ENCODE measurements at places on chromosomes 4 and X. TPM values are rescaled to one million over a fixed set of nuclear protein-coding genes. Genes with fewer than 3 reads are reported as not detected.

GRCh38 chrX:118632862-118633261, 94.5 kb upstream of the IL13RA1 start:
- no peak overlapping the region for H3K4me3 ChIP-seq
- H3K27me3 ChIP-seq = no peaks in the 10 kb centered on the region
- no peak for DNase-seq
- H3K36me3 ChIP-seq = peaks cover 3% of the 10 kb centered on the region
- no peaks in the 10 kb centered on the region for H3K4me1 ChIP-seq

DNA sequence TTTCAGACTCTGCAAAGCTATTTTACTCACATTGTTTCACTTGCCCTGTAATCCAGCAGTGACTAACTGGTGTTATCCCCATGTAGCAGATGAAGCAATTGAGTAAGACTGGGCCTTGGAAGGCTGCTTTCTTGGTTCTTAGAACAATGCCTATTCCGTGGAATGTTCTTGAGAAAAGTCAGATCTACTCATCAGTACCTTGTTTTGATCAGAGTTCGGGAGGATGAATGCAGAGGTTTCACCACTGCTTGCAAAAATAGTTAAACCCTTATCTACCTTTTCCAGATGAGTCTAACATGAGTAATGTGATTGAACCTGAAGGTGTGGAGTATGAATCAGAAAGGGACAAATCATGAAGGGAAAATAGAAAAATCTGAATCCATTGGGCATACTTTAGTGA, 1.8 kb downstream of the MAOB start:
- H3K27me3 ChIP-seq = peaks cover 27% of the 10 kb centered on the region
- H3K27ac ChIP-seq = no peak overlapping the region
- no peaks in the 10 kb centered on the region for H3K4me1 ChIP-seq
- DNase-seq = no peak
- H3K4me3 ChIP-seq = no peak overlapping the region
- H3K36me3 ChIP-seq = no peaks in the 10 kb centered on the region

- H3K4me1 ChIP-seq = peaks cover 80% of the 10 kb centered on the region
- H3K27me3 ChIP-seq = no peaks in the 10 kb centered on the region
- no peak overlapping the region for H3K27ac ChIP-seq
- no peaks in the 10 kb centered on the region for H3K36me3 ChIP-seq
Measured at GRCh38 chr4:98586962-98587354, 71.5 kb downstream of the TSPAN5 start.

DNA sequence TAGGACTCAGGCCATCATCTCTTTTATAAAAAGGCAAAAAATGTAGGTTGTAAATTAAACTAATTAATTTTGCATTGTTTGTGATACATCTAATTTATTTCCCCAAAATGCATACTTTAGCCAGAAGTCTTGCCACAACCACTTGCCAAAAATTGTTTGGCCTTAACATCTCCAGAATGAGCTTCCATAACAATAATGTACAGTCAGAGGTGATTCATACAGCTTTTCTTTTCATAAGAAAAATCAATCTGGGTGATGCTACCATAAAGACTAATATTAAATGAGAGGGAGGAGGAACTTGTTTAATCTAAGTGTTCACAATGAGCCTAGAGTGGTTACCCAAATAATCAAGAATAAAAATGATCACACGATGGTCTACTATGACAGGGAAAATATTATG, 59.3 kb downstream of the AMMECR1 start:
- H3K36me3 ChIP-seq = no peaks in the 10 kb centered on the region
- H3K27me3 ChIP-seq = no peaks in the 10 kb centered on the region
- H3K4me3 ChIP-seq = no peak overlapping the region
- no peaks in the 10 kb centered on the region for H3K4me1 ChIP-seq
- no peak for DNase-seq
- no peak overlapping the region for H3K27ac ChIP-seq

GRCh38 chr4:133997436-133997835, 204.2 kb downstream of the PABPC4L start:
- H3K27ac ChIP-seq = no peak overlapping the region
- H3K27me3 ChIP-seq = no peaks in the 10 kb centered on the region
- H3K4me3 ChIP-seq = no peak overlapping the region
- no peaks in the 10 kb centered on the region for H3K36me3 ChIP-seq
- DNase-seq = no peak
- H3K4me1 ChIP-seq = no peaks in the 10 kb centered on the region

GRCh38 chrX:8364369-8365141, 100.1 kb upstream of the VCX3B start:
- H3K4me3 ChIP-seq = no peak overlapping the region
- H3K27ac ChIP-seq = no peak overlapping the region
- H3K27me3 ChIP-seq = no peaks in the 10 kb centered on the region
- no peaks in the 10 kb centered on the region for H3K36me3 ChIP-seq
- no peaks in the 10 kb centered on the region for H3K4me1 ChIP-seq
- peak; percentile 68 for DNase-seq

DNA sequence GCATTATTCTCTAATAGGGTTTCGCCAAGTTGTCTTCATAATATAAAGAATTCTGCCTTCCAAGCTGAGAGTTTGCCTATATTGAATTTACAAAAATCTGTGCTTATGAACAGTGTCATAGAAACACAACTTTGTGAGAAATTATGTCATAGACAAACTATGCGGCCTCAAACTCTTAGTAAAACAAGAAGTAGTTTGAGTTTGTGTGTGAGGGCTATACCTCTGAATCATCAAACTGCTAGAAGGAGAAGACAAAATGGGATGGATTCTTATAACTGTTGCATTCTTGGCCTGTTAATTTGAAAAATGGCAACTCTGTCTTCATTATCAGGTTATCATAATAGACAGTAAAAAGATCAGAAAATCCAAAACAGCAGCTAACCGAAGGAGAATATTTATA, 46.1 kb upstream of the NAP1L5 start:
- H3K27ac ChIP-seq = no peak overlapping the region
- H3K4me1 ChIP-seq = no peaks in the 10 kb centered on the region
- H3K36me3 ChIP-seq = peaks cover 5% of the 10 kb centered on the region
- H3K27me3 ChIP-seq = no peaks in the 10 kb centered on the region
- no peak for DNase-seq

- peaks cover 21% of the 10 kb centered on the region for H3K4me1 ChIP-seq
- DNase-seq = no peak
- H3K36me3 ChIP-seq = no peaks in the 10 kb centered on the region
- H3K27me3 ChIP-seq = no peaks in the 10 kb centered on the region
- H3K27ac ChIP-seq = no peak overlapping the region
Measured at GRCh38 chr4:159600061-159600460, 497.2 kb downstream of the RAPGEF2 start.

GRCh38 chrX:38664285-38664684, 102.9 kb downstream of the TSPAN7 start:
- peak; percentile 58 for DNase-seq
- H3K4me1 ChIP-seq = no peaks in the 10 kb centered on the region
- no peaks in the 10 kb centered on the region for H3K27me3 ChIP-seq
- H3K27ac ChIP-seq = no peak overlapping the region
- no peaks in the 10 kb centered on the region for H3K36me3 ChIP-seq

DNA sequence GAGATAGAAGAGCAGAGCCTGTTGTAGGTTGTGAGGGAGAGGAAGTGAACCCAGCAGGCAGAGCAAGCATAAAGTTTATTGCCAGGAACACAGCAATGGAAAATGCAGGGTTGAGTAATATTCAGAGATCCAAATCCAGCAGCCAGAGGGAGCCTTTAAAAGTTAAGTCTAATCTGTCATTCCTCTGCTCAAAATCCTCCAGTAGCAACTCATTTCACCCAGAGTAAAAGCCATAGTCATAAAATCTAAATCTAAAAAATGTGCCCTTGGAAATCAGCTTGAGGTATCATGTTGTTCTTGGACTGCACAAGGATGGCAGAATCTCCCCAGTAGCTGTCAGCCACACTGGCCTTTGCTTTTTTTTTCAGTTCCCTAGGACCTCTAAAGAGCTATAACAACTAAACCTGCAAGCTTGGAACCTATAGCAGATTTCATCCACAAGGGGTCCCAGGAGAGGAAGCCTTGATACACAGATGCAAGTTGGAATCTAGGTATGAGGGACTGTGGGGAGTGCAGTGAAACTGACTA, 62.9 kb upstream of the FRAS1 start:
- H3K27me3 ChIP-seq = no peaks in the 10 kb centered on the region
- H3K4me3 ChIP-seq = no peak overlapping the region
- no peaks in the 10 kb centered on the region for H3K36me3 ChIP-seq
- no peak overlapping the region for H3K27ac ChIP-seq

DNA sequence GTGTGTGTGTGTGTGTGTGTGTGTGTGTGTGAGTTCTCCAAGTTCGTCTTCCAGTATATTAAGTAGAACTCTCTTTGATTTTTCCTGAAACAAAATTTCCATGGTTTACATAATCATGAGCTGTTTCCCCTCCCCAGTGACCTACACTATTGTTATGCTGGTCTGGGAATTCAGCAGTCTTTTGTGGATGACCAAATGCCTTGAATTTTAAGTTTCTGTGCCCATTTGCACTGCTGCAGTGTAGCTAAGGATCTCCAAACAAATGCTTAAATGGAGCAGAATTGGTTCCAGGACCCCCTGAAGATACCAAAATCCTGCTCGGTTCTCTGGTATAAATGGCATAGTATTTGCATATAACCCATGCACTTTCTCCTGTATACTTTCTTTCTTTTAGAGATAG, 77.2 kb upstream of the SLC34A2 start:
- peak overlapping the region; percentile 47 for H3K27ac ChIP-seq
- H3K4me3 ChIP-seq = no peak overlapping the region
- peak; percentile 47 for DNase-seq
- no peaks in the 10 kb centered on the region for H3K36me3 ChIP-seq

DNA sequence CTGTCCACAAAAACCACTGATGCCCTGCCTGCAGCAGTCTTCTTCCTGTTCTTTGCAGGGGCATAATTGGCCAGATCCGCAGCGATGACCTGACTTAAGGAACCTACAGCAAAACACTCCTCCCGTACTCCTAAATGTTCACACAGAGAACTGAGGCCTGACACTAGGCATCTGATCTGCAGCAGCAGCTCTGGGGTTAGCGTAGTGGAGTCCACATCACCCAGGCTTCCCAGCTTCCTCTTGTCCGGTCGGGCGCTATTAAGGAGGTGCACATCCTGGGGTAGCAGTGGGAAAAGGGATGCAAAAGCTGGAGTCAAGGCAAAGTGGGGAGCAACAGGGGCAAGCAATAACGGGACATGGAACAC, 758 bp downstream of the SCFD2 start:
- H3K4me1 ChIP-seq = peaks cover 8% of the 10 kb centered on the region
- peak; percentile 37 for DNase-seq
- peak overlapping the region; percentile 71 for H3K4me3 ChIP-seq
- H3K27me3 ChIP-seq = peaks cover 37% of the 10 kb centered on the region
- H3K36me3 ChIP-seq = no peaks in the 10 kb centered on the region

- no peak overlapping the region for H3K4me3 ChIP-seq
- no peaks in the 10 kb centered on the region for H3K36me3 ChIP-seq
- no peaks in the 10 kb centered on the region for H3K4me1 ChIP-seq
- H3K27ac ChIP-seq = no peak overlapping the region
- H3K27me3 ChIP-seq = no peaks in the 10 kb centered on the region
Measured at GRCh38 chrX:103107836-103108235, 14.9 kb upstream of the NXF3 start.

DNA sequence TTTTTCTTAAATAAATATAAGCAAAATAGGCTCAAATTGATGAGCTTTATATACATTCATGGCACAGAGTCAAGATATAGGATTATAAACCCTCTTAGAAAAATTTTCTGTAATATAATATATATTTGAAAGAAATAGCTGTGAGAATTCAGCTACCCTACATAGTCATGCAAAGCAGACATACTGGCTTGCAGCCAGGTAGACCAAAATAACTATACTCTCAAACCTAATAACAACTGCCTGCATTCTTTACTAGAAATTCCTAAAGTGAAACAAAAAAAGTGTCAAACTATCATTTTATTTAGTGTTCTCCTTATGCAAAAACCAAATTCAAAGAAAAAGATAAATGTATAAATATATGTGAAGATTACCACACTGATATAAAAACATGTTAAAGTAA, 1390.2 kb downstream of the C4orf33 start:
- DNase-seq = no peak
- no peaks in the 10 kb centered on the region for H3K36me3 ChIP-seq
- no peak overlapping the region for H3K4me3 ChIP-seq
- no peak overlapping the region for H3K27ac ChIP-seq
- no peaks in the 10 kb centered on the region for H3K4me1 ChIP-seq

DNA sequence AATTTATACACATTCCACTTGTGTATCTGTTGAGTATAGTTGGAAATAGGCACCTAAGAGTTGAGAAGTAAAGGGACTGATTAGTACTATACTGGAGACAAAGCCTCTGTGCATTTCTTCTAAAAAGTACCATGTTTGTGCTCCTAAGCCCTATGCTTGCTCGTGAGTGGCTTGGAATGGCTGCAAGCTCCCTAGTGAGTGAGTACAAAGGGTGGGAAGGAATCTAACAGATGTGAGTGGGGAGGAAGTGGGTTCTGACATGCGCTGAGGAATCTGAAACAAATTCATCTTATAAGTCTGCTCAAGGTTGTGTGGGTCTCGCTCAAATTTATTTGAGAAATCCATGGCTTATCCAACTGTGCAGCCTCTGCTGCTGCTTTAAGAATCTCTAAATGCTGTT, 13.3 kb downstream of the SPCS3 start:
- no peak overlapping the region for H3K4me3 ChIP-seq
- H3K27me3 ChIP-seq = no peaks in the 10 kb centered on the region
- peaks cover 13% of the 10 kb centered on the region for H3K36me3 ChIP-seq
- no peak for DNase-seq

DNA sequence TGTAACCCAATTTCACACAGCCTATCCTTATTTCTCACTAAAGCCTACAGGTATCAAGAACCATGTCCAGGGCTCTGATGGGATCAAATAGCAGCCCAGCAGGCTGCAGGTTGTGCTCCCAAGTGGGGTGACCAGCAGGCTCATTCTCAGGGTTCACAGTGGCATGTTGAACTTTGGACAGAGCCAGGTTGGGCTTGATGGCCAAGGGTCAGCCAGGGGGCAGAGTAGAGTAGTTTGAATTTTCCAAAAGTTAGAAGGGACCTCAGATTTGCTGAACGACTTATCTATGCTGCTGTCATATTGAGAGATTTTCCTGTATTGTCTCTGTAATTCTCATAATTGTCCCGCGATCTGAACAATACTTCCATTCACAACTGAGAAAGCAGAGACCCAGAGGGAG, 310.8 kb upstream of the BOD1L1 start:
- no peaks in the 10 kb centered on the region for H3K27me3 ChIP-seq
- DNase-seq = no peak
- no peak overlapping the region for H3K4me3 ChIP-seq
- no peaks in the 10 kb centered on the region for H3K4me1 ChIP-seq
- no peak overlapping the region for H3K27ac ChIP-seq
- no peaks in the 10 kb centered on the region for H3K36me3 ChIP-seq

Gene RBM41
- 16.6 TPM for total RNA-seq

Gene GABRB1
- total RNA-seq = not detected

Gene NMU
- total RNA-seq = 1.8 TPM

Gene RHOXF2
- not detected for total RNA-seq

Gene CYSLTR1
- not detected for total RNA-seq

Gene MSX1
- not detected for total RNA-seq

Gene OTC
- not detected for total RNA-seq

Gene MGAT4D
- not detected for total RNA-seq

Gene MAGEA12
- not detected for total RNA-seq

Gene CNKSR2
- total RNA-seq = 54.5 TPM

Gene RHOXF1
- not detected for total RNA-seq

Gene C4orf51
- total RNA-seq = not detected

All from neural progenitor cell (in vitro differentiated cells).